Right lung (tissue), 10 donors: ENCODE measurements at places on chromosomes 1 and 21. TPM values are rescaled to one million over a fixed set of nuclear protein-coding genes. Genes with fewer than 3 reads are reported as not detected.
A peak's percentile ranks its signal among the peaks of the same experiment; 100 is the strongest.

DNA sequence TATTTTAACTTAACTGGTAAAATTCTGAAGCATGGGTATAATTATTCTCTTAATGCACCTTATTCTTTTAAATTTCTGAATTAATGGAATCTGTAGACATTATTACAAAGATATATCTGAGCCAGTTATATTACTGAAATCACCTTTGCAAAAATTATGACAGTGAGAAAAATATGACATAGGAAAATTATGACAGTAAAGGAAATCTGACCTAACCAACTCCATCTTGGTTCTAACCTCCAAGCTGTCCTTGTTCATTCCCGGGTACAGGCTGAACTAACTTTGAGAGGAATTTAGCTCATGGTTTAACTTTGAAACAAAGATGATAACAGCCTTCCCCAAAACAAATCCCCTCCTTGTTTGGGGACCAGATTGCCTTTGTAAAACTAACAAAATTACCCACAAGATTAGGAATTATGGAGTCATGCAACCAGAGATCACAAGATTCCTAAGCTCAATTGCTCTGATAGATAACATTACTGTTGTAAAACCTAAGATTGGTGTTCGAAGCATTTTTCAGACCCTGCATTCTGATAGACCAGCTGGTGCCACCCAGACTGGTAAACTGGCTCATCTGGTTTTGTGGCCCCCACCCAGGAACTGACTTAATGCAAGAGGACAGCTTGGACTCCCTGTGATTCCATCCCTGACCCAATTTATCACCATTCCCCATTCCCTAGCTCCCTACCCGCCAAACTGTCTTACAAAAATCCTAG lies 9.4 kb upstream of the CD55 start:
- DNase-seq, result no peak

Gene ACTA1
- 541 TPM for polyA plus RNA-seq

Gene MOV10
- polyA plus RNA-seq, result 76.1 TPM

DNA sequence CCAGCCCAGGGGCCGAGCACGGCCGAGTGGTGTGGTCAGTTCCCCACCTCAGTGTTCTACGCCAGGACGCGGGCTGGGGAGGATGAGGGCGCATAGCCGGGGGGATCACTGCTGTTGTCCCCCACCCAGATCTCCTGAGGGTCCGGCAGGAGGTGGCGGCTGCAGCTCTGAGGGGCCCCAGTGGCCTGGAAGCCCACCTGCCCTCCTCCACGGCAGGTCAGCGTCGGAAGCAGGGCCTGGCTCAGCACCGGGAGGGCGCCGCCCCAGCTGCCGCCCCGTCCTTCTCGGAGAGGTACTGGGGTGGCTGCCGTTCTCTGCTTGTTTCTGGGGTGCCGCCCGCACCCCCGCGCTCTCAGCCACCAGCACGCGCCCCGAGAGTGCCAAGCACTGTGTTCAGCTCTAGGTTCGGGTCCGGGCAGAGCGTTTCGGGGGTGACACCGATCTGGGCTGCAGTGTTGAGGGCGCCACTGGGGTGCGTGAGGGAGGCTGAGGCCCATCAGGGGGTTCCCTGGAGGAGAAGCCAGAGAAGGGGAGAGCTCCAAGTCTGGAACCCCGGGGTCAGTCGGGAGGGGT lies 17.4 kb downstream of the SAMD11 start:
- no peak for DNase-seq

DNA sequence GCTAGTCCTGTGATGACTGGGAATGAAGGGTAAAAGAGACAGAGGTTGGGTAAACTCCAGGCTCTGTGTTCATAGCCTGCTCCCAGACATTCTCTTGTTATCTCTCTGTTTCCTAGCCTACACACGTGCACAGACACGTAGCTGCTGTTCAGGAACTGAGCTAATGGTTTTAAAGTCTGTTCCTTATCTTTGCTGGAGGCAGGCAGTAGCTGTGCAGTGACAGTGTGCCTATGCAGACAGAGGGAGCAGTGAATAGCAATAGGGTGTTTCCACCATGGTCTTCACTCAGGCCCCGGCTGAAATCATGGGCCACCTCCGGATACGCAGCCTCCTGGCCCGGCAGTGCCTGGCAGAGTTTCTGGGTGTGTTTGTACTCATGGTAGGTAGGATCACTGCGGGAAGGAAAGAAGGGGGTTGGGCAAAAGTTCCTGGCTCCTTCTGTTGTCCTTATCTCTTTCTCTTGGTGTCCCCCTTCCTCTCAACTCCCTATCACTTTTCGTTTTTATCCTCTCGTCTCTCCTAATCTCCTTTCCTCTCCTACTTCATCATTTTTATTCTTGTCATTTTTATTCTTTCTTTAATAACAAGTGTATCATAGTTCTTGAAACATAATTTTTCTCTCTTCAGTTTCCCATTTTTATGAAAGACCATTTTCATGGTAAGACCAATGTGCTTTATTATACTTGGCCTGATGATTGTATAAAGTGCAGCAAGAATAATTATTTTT lies at the start of gene AQP10:
TSS of gene AQP10 (plus strand) at position 212 of the 727 bp plus-strand sequence. CDS start at position 275, 63 bp downstream.
- DNase-seq, result no peak

DNA sequence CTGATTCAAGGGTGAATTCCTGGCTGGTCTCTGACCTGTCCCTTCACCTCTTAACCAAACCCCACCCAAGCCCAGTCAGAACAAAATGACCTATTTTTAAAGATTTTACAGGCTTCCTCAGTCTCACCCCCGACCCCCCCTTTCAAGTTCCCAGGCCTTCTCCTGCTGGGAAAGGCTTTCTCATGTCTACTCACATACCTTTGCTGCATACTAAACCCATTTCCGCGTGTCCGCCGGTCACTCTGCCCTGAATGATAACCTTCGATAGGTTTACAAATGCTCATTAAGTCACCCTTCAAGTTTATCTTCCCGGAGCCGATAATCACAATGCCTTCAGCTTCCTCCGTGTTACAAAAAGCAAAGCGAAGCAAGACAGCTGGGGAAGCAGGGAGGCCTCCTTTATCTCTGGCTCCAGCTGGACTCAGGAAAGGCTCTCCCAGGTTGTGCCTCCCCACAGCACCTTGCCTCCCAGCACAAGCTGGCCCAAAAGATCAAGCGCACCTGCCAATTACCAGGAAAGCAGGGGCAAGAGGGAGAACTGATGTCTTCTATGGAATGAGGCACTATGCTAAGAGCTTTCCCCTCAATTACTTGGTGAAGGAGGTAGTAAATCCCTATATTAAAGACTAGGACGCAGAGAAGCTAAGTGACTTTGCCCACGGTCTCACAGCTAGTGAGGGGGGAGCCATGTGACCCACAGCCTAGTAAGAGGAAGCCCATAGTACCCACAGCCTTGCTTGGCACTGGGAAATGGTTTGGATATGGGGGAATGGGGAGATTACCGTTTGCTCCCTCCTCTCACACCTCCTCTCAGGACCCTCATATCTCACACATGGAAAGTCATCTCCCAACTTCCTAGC lies 15.9 kb downstream of the SMIM12 start:
- DNase-seq, result no peak

- DNase-seq, result no peak
Measured at GRCh38 chr1:18549106-18549505, 68.4 kb downstream of the KLHDC7A start.

DNA sequence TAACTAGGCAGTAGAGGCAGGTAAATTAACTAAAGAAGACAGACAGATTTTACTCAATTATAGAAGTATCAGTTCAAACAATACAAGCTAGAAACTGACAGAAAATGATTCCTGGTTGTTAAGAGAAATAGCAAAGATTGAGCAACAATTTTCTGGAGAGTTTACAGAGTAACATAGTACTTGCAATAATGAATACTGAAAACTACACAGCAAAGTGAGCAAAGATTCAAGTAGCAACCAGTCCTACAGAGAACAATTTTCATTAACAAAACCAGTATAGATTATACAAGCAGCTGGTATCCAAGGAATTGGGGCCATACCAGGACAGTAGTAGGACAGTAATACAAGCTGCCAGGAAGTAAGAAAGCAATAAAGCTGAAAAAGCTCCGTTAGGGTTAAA lies 37.6 kb downstream of the EYA3 start:
- DNase-seq, result no peak

Gene CLIC4
- 236 TPM for polyA plus RNA-seq

Gene LMOD1
- 3.5 TPM for polyA plus RNA-seq

GRCh38 chr1:243421784-243422183 lies 165.9 kb downstream of the SDCCAG8 start:
- no peak for DNase-seq

GRCh38 chr1:218305472-218306064 lies 20.5 kb downstream of the RRP15 start:
- no peak for DNase-seq

GRCh38 chr1:175981128-175981527 lies 226.0 kb downstream of the COP1 start:
- no peak for DNase-seq

DNA sequence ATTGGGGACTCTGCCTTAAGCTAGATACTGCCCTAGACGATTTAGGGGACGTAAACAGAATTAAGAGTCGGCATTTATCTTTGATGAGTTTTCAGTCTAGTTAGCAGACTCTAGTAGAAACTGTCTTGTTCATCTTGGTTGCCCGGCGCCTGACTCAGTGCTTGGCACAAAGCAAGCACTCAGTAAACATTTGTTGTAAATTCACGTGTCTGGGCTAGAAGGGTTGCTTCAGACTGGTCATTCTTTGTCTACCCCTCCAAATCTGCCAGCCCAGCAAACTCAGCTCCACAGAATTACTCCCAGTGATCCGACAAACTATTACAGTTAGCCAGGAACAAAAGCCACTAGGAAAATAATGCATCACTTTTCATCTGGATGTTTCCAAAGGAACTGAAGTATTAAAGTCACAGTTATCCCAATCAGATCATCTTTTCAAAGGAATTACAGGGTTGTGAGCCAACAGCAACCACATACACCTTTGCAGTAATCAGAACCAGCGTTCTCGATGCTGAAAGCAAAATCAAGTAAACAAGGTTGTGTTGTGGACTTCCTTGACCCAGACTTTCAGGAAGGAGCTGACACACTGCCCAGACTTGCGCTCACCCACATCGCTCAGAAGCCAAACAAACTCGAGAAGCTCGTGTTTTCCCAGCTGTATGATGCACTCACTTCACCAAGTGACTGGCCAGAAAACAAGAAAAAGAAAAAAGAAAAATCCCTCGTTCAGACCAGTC lies 66.5 kb upstream of the GADD45A start:
- DNase-seq, result peak; percentile 45

Gene NHLH1
- polyA plus RNA-seq, result 0.35 TPM

GRCh38 chr1:75444220-75444619 lies 166.7 kb downstream of the SLC44A5 start:
- no peak for DNase-seq

Gene AKNAD1
- polyA plus RNA-seq, result 0.41 TPM

DNA sequence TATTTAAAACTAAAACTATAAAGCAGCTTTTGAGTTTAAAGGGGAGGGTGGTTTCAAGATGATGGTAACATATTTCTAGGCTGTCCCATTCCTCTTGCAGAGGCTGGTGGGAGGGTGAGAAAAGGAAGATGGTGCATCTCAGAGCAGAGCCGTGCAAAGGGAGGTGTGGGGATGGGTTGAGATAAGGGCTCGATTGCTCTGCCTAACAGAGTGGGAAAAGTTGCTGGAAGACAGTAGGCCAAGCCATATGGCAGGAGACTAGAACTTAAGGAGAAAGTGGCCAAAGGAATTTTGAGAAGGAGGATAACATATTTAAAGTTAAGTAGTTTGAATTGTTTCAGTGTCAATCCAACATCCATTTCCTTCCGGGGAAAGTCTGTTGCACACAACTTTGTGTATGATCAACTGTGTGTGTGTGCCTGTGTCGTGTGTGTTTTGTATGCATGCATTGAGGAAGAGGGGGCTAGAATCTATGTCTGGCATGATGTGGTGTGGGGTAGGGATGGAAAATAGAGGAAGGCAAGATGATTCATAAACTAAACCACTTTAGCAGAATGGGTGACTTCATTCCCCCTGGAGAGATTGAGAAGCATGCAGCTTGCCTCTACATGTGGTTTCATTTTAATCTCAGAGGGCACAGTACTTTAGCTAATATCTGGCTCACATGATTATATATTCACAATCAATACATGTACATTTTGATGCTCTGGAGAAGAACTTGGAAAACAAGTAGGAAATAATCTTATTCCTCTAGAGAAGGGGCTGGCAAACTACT lies 145.0 kb upstream of the DNAH14 start:
- DNase-seq, result no peak

DNA sequence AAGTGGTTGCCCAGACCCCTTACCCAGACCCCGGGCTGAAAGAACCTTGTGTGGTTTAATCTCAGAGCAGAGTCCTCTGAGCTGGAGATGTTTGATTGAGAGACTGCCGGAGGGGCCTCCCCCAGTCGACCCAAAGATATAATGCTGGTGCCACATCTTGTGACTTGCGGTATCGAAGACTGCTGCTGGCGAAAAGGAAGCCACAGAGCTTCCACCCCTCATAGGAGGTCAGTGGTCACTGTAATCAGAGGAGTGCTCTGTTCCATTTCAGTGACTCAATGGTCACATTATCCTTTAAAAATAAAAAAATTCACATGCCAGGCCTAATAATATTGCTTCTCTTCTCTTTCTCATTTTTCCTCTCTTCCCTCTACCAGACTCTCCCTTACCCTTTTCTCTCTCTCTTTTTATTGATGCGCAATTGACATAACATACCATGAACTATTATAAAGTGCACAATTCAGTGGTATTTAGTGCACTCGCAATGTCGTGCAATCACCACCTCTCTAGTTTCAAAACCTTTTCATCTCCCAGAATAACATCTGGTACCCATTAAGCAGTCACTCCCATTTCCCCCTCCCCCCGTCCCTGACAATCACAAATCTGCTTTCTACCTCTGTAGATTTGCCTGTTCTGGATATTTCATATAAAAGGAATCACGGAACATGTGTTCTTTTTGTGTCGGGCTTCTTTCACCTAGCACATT lies 52.6 kb upstream of the LYST start:
- no peak for DNase-seq

DNA sequence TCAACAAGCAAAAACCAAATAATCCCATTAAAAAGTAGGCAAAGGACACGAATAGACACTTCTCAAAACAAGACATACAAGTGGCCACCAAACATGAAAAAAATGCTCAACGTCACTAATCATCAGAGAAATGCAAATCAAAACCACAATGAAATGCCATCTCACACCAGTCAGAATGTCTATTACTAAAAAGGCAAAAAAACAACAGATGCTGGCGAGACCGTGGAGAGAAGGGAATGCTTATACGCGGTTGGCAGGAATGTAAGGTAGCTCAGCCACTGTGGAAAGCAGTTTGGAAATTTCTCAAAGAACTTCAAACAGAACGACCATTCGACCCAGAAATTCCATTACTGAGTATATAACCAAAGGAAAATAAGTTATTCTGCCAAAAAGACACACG lies 145.1 kb upstream of the EDN2 start:
- no peak for DNase-seq

DNA sequence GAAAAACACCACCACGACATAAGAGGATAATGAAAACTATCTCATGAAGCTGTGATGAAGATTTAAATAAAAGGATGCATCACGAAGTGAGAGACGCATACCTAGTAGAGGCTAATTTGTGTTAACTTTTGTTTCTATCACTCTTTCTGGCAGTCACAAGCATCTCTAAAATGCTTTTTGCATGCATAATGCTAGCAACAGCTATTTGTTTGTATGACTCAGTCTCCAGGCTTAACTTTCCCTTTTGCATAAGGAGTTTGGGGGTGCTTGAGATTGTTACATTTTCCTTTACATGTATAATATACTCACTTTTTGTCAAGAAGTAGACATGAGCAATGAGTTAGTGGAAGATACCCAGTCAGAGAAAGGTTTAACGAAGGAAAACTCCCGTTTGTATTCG lies 385.4 kb downstream of the DISC1 start:
- DNase-seq, result no peak

- no peak for DNase-seq
Measured at GRCh38 chr1:228403231-228403631, 3.4 kb downstream of the TRIM11 start.

GRCh38 chr1:94047949-94048348 lies 73.0 kb downstream of the ABCA4 start:
- no peak for DNase-seq

- DNase-seq, result no peak
Measured at GRCh38 chr1:1419813-1420653, 1.0 kb downstream of the ANKRD65 start.
